ENCODE measurements at places on chromosomes 3 and 15.

GRCh38 chr15:68421798-68422402 is 10.1 kb downstream of the ITGA11 start:
- DNase-seq = no peak

- no peak for DNase-seq
These were observed at the start of gene P2RY12 for GRCh38 chr3:151384741-151385174. TSS of gene P2RY12 (minus strand) at chr3:151384753. CDS start at chr3:151338845, 45,908 bp downstream.

DNA sequence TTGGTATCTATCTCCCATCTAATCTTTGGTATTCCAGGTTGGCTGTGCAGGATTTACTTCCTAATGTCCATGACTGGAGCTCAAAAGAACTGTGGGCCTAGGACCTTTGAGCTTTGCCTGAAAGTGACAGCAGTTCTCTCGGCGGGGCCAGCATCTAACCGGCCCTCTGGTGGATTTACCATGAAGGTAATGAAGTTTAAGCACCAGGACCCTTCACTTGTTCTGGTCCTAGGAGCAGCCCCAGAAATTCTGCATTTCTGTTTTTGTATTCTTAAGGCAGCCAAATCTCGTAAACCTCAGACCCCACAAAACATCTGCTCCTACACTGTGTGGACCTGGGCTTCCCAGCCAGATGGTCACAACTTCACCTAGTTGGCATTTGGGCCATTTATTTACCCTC is 13.0 kb downstream of the CALML4 start:
- no peak for DNase-seq

DNA sequence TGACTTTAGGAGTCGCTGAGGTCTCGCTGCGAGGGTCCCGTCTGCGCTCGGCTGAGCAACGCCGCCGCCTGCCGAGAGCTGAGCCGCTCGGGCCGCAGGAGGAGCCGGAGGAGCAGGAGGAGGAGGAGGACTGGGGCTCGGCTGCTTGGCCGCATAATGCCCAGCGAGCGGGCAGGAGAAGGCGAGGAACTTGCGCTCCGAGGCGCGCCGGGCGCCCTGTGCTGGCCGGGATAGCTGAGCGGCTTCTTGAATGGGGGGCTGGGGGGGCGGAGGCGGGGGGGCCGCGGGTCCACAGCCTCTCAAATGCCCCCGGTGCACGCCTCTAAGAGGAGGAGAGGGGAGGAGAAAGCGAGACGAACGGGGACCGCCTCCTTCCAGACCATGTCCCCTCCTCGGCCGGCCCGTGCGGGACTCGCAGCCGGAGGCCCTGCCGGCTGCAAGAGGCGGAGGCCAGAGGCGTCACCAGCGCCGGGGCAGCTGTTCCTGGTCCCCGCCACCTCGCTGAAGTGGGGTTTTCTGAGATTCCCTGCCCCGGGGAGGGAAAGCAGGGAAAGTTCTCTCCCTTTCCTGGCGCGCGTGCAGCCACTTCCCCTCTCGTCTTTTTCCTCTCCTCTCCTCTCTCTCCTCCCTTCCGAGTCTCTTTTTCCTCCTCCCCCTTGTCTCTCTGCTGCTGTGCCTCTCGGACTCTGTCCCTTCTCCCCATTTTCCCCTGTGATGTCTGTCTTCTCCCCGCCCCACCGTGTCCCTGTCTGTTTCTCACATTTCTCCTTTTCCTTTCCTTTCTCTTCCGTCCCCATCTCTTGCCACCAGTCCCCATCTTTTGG is at the start of gene ADAMTS9:
ADAMTS9 (minus strand) TSS at position 220 of the 824 bp plus-strand sequence. CDS start 343 bp downstream, outside the sequence.
- peak; percentile 82 for DNase-seq

DNA sequence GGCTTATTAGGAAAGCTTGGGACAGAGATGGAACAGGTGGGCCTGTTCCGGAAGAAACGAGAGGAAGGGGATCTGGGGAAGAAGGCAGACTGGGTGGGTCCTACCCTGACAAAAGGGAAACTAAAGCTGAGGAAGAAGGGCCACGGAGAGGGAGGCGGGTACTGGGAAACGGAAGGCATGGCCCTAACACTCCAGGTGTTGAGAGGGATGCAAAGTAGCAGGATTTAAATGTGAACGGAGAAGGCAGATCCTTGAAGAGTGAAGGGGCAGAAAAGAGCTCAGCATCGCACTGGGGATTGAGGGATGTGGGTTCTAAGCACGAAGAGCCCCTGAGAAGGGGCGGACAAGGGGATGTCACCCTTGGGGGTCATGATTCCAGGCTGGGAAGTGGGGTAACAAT is 735 bp downstream of the STIMATE start:
- DNase-seq = no peak

DNA sequence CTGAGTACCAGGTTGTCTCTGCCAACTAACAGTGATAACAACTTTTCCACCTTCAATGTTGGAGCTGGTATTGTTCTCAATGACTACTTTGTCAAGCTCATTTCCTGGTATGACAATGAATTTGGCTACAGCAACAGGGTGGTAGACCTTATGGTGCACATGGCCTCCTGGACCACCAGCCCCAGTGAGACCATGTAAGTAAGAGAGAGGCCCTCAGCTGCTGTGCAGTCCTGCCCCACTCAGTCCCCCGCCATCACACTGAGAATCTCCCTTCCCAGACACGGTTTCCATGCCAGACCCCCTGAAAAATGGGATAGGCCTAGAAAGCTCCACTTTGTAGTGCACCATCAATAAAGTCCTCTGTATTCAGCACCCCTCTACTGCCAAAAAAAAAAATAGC is 56.1 kb downstream of the PIK3CB start:
- no peak for DNase-seq

DNA sequence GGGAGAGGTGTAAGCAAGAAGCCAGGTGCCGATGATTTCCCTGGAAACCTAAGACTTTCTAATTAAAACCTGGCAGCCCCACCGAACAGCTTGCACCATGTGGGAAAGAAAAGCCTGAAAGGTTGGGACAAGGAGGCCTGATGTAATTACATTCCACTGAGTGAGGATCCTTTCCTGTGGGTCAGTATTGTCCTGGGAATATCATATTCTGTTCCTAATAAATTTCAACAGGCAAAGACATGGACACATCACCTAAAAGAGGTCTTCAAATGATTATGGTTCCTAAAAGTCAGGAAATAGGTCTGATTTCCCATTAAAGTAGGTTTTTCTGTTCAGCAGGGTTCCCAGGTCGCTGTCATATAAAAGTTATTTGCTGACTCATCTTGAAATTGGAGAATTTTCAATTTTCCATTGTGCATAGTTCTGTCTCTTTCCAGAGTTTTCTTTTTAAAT is 58.5 kb downstream of the DUT start:
- no peak for DNase-seq

GRCh38 chr3:139745831-139746230 is 68.1 kb upstream of the NMNAT3 start:
- no peak for DNase-seq

DNA sequence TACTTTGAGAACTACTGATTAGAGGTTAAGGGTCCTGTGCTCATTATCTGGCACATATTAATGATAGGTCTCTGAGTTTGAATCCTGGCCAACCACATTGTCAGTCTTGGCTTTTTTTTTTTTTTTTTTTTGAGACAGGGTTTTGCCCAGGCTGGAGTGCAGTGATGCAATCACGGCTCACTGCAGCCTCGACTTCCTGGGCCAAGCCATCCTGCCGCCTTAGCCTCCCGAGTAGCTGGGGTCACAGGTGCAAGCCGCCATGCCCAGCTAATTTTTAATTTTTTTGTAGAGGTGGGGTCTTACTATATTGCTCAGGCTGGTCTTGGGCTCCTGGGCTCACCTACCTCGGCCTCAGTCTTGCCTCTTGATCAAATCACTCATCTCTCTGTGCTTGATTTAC is 547 bp upstream of the PCCB start:
- DNase-seq = no peak

- DNase-seq = no peak
These were observed 24.4 kb downstream of the DCBLD2 start for GRCh38 chr3:98877132-98877531.

- DNase-seq = no peak
These were observed 61.6 kb downstream of the WWTR1 start for GRCh38 chr3:149596134-149596770.

GRCh38 chr3:13571264-13571663 is 22.3 kb downstream of the FBLN2 start:
- DNase-seq = no peak

- DNase-seq = peak; percentile 47
These were observed 96.0 kb downstream of the IQSEC1 start for GRCh38 chr3:12977117-12977808.

GRCh38 chr15:68843425-68844311 is 23.0 kb upstream of the ANP32A start:
- DNase-seq = peak; percentile 77

DNA sequence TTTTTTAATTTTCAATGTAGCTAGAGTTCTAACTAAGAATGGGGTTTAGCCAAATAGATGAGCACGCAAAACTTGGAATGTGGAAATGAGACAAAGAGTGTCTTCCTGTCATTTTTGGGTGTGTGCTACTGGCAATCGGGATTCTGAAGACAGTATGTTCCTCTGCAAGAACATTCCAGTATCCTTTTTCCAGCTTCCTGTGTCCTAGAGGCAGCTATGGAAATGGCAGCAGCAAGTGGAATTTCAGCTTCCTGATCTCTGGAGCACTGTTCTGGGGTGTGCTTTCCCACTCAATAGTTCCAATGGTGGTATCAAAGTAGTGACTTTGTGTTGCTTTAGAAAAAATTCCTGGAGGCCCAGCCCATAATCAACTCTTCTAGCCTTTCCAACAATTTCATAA is 642.9 kb upstream of the KCNMB2 start:
- no peak for DNase-seq

GRCh38 chr15:101153801-101154656 is 97.8 kb downstream of the CHSY1 start:
- peak; percentile 56 for DNase-seq

DNA sequence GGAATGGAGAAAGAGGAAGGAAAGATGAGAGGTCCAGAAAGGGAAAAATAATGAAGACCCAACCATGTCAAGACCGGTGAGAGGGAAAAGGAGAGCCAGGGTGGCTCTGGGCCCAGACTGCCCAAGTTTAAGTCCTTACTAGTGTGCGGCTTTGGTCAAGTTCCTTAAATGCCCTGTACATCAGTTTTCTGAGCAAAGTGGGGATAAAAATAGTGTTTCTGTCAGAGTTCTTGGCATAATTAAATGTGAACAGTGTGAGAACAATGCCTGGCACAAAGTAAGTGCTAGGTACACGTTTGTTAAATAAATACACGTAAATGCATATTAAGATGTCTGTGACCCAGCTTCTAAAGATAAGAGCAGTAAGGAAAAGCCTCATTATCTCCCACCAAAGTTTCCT is 23.8 kb downstream of the WWTR1 start:
- DNase-seq = no peak

DNA sequence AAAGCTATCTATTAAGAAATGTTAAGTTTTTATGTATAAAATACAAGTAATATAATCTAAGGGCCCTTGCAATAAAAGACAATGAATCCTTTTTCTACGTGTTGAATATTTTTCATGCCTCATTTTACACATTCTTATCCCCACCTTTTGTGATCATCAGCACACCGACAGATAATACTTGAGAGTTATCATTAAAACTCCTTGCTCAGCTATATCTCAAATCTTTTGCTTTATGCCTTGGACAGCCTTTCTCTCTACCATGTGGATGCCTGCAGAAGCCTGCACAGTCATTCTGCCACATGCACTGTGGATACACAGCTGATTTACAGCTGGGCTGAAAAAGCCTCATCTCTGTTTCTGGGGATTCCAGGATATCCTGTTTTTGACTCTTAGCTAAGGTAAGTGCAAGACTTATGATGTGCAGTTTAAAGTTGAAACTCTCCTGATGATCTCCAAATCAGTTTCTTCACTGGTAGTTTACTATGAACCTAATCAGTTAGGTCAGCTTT is 1565.1 kb downstream of the SI start:
- no peak for DNase-seq

- peak; percentile 89 for DNase-seq
These were observed 303.1 kb downstream of the RPLP1 start for GRCh38 chr15:69755551-69756310.

DNA sequence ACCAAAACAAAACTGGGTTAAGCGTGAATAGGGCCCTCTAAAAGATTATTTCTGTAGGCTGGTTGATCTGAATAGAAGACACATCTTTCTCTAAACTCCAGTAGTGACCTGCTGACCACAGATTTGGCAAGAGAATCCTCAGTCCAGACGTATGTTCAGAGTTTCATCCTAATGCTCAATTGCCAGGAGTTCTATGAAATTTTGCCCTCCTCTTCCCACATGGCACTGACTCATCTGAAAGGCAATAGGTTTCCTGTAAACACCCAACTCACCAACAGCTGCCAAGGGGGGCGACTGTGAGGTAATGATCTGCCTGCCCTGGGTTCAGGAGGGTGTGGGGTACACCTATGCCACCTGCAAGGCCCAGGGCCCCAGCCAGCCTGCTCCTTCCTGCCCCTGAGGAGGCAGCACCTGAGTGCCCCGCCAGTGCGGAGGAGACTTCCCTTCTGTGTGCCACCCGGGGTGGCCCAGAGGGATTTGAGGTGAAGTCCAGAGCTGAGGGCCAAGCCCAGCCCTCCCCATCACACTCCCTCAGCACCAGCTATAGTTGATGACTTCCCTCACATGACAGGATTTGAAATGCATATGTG is 8.4 kb upstream of the PLA2G4D start:
- DNase-seq = peak; percentile 67

Data from spleen (tissue), 13 donors.